ENCODE measurements at places on chromosomes 16 and 17.

- no peak for DNase-seq
Measured at GRCh38 chr17:1592751-1593629, 30.4 kb upstream of the PITPNA start.

DNA sequence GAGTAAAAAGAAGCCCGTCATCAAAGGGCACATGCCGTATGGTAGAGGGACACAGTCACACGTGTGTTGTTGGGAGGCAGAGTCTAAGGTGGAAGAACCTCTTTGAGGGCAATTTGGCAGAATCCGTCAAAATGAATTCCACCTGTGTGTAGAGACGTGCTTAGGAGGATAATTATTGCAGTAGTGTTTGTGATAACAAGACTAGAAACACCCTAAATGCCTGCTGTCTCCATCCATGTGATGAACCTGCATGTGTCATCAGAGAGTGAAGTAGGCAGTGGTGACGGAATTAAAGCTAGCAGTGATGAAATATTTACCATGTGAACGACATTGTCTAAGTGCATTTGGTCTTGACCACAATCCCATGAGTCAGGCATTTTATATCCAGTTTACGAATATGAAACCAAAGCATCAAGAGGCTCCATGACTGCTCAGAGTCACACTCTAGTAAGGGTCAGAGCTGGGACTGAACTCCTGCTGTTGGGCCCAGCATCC, 61.3 kb upstream of the ADORA2B start:
- no peak for DNase-seq

GRCh38 chr16:76565542-76565941, 288.3 kb downstream of the CNTNAP4 start:
- no peak for DNase-seq

- DNase-seq: peak; percentile 65
Measured at GRCh38 chr17:49997773-49998703, 3.0 kb upstream of the DLX3 start.

DNA sequence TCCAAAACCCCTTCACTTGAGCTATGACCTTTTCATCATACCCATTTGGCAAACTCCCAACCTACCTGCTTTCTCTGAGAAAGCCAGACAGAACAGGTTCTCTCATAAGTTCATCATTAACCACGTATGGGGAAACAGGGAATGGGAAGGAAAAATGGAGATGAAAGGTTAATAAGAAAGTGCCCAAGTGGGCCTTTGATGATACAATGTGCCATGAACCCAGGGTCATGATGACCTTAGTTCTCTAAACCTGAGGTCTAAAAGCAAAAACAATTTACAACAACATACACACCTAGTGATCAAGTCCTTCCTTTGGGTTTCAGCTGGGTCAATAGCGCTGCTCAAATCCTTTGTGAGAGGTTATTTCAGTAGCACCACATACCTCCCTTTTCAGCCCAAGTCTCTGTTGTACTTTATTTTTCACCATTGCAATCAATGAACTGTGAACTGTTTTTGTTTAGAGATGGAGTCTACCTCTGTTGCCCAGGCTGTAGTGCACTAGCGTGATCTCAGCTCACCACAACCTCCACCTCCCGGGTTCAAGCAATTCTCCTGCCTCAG, 14.5 kb upstream of the RANGRF start:
- DNase-seq: no peak

- no peak for DNase-seq
Measured at GRCh38 chr16:8892101-8892575, 10.0 kb downstream of the LITAFD start.

DNA sequence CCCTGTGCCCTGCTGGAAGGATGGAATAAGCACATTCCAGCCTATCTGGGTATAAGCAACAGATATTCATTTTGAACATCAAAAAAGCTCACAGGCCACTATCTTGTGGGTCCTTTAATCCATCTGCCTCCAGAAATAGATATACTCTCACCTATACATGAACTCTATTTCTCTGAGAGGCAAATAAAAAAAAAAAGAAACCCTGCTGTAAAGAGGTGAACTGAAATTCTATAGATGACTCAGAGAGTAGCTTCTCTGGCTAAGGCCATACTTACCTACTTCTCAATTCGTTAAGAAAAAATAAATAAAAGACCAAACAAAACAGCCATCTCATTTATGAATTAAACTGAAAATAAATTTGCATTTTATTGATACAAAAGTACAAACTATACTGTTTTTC, 86.3 kb downstream of the DYNLRB2 start:
- DNase-seq: no peak

DNA sequence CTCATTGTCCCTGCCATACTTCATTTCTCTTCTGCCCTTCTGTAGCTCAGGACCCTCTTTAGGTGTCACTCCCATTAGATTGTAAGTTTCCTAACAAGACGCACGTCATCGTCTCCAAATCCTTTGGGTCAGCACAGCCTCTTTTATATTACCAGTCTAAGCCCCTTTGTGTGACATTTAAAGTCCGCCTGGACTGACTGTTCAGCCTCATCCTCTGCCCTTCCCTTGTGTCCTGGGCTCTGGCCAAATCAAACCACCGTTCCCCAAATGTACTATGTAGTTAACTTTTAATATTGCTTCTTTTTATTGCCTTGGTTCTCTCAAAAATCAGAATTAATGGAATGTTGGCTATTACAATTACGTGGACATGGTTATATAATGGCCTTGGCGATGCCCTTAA, 38.2 kb downstream of the PITPNC1 start:
- DNase-seq: no peak

- DNase-seq: no peak
Measured at GRCh38 chr17:19390951-19391350, 4.0 kb upstream of the MFAP4 start.

DNA sequence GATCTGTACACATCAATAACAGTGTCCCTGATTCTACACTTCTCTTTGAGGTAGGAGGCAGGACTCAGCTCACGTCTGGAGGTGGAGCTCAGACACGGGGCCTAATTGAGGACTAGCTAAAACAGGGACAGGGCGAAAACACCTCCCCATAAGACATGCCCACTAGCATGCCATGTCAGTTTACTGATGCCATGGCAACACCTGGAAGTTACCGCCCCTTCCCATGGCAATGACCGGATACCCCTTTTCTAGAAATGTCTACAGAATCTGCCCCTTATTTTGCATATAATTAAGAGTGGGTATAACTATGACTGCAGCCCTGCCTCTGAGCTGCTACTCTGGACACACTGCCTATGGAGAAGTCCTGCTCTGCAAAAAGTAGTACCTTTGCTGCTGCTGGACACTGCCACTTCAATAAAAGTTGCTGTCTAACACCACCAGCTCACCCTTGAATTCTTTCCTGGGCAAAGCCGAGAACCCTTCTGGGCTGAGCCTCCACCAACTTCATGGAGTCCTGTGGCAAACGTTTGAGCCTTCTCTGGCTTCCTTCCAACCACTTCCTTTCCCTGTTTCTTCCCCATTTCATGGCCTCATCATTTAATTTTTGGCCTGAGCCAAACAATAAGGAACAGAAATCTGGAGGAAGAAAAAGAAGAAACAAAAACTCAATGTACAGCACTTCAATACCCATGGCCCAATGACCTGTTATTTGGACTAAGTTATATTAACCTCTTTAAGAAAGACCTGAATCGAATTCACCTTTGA, 21.0 kb downstream of the PHB1 start:
- DNase-seq: no peak

DNA sequence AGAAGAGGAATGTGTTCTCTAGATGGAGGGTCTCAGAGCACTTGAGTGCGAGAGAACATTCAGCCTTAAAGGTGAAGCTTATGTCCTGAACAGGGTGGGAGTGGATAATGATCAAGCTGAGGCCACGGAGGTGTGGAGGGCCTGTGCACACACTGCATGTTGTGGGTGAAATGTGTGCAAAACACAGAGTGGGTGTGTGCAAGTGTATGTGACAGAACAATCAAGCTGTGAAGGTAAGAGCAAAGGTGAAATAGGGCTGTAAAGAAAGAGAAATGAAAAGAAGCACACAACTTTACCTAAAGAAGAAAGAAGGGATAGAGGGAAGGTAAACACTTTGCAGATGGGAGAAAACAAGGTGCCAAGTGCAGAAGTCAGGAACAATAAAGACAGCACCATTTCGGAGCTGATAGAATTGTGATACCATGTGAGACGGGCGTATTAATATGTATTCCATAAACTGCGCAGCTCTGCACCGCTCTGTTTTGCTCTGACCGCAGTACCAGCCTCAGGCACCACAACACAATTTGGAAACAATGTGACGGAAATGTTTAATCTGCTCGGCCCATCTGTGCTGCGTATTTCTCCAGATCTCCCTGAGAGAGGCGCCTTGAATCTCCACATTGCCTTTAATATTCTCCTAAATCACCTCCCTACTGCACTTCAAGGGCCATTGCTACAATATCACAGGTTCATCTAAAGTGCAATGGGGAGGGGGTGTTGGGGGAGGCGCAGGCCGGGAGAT, 40.6 kb downstream of the SNX11 start:
- no peak for DNase-seq

- no peak for DNase-seq
Measured at GRCh38 chr16:68469796-68470460, 21.6 kb upstream of the SMPD3 start.

DNA sequence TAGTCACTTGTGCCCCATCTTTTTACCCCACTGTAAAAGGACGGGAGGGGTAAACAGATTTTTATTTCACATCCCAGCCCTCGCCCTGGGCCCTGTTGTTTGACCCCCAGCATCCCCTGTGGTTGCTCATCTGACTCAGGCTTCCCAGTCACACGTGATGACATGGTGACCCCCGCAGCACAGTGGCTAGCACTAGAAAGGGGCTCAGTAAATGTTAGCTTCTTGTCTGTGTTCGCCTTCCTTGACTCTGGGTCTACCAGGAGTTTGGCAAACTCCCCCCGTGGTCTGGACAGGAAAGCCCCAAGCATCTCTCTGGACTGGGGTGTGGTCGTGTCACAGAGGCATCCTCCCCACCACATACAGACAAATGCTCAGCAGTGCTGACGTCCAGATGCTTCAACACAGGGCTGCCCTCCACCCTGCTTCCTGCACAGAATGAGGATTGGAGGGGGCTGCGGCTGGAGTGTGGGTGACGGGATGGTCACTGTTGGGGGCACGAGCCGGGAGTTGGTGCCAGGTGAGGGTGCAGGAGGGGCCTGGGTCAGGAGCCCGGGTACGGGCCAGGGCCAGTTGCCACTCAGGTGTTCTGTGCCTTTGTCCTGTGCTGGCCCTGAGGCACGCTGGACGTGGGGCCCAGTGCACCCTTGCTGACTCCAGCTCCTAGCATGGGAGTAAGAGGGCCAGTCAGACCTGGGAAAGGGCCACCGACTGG, 69.1 kb downstream of the METRNL start:
- DNase-seq: no peak

- DNase-seq: no peak
Measured at GRCh38 chr17:49925921-49926320, 43.1 kb upstream of the DLX4 start.

DNA sequence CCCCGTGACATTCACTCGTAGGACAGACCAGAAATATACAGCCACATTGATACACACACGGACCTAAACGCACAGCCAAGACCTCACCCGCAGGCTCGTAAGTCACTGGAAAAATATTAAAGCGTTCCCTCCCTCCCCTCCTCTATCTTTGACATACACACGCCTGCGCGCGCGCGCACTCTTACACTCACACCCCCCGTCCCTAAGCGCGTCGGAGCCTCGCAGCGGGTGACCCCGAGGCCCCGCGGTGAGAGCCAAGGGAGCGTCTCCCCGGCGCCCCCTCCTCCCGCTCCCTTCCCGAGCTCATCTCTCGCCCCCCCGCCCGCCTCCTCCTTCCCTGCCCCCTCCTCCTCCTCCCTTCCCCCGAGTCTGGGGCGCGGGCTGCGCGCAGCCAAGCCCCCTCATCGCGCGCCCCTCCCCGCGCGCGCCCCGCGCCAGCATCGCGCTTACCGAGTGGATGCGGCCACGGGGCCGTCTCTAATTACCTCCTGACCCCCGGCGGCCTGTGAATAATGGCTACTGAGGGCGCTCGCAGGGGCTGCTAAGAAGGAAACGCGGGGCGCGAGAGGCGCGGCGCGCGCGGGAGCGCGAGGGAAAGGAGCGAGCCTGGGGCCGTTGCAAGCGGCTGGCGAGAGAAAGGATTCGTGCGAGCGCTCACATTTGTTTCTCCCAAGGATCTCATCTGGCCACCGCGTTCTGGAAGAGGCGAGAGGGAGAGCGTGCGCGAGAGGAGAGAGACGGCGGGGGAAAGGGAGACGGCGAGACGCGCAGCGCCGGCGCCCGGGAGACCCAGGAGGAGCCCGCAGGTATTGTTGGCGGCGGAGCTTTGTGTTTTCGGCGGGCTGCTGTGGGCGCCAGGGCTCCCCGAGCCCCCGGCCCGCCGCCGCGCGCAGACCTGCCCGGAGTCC, 42.4 kb downstream of the RAI1 start:
- DNase-seq: no peak

DNA sequence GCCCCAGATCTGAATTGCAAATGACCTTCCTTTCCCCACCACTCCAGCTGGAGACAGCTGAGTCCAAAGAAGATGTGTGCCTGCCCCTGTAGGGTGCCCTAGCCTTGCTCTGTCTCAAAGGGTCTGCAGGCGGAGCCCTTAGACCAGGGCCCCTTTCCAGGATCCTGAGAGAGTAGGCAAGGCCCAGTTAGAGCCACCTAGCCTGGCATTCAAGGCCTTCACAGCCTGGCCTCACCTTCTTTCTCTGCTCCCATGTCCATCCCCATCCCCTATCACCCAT, 66.6 kb upstream of the LHX1 start:
- DNase-seq: no peak

DNA sequence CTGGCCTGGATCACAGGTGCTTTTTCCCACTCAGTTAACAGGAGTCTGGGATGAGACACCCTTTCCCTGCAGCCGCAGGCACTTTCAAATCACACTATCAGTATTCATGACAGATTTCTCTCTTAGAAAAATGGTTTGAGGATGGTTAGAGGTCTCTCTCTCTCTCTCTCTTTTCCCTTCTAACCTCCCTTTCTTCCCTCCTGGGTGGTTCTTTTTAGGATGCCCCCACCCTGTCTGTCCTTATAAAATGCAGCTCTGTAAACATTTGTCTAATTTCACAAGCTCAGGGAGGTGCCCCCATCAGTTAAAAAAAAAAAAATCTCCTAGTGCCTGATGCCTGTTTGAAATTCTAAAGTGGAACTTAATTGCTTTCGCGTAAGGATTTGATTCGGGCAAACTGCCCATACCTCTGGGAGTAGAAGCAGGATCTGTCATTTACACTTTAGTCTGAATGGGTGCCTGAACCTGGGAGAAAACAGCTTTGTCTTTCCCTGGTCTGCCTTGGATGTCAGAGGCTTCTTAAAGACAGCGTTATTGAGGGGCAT, 158.8 kb downstream of the CCDC182 start:
- DNase-seq: no peak

GRCh38 chr16:20851601-20852000, 45.3 kb downstream of the REXO5 start:
- no peak for DNase-seq

DNA sequence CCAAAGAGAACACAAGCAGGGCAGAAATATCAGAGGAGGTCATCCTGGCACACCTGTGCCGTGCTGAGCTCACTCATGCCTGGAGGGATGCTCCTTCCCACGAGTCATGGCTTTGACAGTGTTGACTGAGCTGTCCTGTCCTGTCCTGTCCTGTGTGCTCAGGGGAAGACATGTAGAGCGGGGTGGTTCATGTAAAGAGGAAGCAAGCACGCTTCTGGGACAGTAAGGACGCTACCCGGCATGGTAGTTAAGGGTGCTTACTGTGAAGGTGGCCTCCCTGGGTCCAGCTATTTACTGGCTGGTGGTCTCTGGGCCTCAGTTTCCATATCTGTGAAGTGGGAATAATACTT, 398 bp downstream of the LGALS9 start:
- DNase-seq: no peak
